ENCODE measurements at places on chromosomes 13 and 19.

DNA sequence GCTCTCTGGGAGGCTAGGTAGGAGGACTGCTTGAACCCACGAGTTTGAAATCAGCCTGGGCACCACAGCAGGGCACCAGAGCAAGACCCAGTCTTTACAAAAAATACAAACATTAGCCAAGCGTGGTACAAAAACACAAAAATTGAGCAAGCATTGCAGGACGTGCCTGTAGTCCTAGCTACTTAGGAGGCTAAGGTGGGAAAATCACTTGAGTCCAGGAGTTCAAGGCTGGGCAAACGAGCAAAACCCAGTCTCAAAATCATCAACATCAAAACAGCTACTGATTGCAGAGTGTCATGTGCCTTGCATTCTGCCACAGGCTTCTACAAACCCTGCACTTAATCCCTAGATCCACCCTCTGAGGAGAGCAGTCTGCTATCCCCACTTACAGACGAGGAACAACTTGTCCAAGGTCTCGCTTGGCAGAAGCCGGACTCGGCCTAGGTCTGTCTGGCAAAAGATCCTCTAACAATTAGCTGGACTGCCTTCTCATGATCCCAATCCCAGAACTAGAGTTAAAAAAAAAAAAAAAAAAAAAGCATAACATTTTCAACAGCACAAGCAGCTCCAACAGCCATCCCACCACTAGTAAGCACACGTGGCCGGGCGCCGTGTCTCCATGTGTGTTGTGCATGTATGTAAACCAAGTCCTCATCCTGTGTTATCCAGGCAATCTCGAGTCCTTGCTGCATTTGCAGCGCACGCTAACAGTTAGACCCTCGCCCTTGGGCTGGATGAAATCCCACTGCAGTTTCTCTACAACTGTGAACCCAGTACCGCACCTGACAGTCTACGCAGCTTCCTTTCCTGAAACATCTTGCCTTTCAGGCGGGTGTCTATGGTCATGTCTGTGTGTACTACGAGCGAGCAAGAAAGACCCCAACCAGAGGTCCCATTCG lies 2.0 kb downstream of the PPP6R1 start:
- no peak for DNase-seq

DNA sequence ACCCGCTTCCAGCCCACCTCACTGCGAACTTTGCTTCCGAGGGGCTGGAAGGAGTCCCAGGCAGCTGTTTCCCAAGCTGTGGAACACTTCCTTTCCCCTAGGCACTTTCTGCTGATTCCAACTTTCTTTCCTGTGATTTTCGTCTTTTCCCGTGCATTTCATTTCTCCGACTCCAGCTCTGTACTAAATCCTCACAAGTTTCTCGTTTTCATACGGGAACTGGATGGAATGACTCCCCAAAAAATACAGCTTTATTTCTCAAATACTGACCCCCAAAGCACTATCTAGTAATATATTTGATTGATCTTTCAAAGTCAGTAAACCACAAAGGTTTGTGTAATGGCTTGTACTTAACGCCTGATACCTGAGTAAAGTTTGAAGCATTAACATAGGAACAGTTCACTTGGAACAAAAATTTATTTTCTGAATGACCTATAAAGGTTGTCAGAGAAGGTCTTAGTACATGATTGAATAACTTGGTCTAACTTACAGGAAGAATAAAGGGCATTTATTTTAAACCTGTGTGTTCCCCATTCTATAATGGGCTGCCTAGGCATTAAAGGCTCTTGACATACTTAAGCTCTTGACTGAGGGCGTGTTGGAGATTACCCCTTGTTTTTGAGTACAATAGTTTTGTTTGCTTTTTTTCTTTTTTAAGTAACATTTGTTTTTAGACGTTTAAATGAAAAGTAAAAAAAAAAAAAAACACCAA lies 1.3 kb upstream of the PCDH9 start:
- no peak for DNase-seq

DNA sequence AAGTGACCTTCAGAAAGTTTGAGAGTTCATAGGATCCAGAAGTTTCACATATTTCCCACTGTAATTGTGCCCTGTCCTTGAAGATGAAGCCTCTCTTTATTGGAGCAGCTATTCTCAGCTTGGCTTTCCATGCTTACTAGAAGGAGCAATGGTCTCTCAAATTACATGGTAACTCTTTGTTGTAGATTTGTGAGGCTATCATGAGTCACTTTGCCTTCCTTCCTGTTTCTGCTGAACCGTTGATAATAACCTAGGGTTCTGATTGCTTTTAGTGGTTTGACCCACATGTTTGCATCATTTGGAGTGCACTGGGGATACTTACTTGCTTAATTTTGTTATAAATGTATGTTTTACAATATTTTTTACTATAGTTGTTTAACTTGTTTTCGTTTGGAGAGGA lies 772.9 kb upstream of the SLITRK6 start:
- DNase-seq: no peak

DNA sequence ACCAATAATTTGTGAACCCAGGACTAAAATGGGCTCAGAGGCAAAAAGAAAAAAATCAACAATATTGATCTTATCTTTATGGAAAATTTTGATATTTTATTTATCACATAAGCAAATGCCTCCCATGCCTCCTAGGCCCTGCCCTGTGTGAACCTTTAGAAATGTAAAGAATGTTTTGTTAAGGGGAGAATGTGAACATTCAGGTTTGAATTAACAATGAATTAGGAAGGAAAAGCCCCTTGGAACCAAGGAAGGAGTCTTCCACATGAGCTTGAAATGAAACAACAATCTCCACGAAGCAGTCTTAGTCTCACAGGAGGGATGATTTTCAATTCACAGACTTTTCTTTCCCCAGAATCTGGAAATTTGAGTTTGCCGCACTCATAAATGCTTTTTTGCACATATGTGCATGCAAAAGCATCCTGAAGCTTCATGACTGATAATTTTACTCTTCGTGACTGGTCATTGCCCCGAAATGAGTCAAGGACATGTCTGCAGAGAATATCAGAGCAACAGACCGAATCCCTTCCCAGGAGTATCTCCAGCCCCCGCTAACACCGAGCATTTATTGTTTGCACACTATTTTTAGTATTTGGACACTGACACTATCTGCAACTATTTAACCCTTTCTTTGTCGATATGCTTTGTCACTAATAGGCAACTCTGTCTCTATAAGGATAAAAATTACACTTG lies 135.2 kb downstream of the DCT start:
- no peak for DNase-seq

DNA sequence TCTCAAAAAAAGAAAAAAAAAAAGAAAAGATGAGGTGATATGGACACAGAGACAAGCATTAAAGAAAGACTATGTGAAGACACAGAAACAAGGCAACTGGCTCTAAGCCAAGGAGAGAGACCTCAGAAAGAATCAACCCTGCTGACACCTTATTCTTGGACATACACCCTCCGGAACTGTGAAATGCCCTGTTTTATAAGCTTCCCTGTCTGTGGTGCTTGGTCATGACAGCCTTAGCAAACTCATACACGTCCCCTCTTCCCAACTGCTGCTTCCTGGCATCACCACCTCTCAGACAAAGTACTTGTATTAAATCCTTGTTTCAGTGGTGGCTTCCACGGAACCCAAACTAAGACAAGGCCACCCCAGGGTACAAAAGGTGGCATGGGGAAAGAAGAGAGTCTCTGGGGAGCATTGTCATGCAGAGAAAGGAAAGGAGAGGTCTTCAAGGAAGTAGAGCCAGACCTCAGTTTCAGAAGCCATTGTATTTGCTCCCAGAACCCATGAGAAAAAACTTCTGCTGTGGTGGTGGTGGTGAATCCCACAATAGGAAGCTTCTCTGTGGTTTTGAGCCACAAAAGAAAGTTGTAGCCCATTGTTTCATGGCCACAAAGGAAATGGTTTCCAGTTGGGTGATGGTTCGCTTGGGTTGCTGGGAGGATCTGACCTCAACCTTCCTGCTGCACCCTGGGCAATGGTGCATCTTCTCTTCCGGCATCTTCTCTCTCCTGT lies 16.3 kb upstream of the TSPAN16 start:
- peak; percentile 28 for DNase-seq

- DNase-seq: no peak
Observed at GRCh38 chr19:55677572-55678028, 2.6 kb downstream of the EPN1 start.

- no peak for DNase-seq
Observed at GRCh38 chr13:111976474-111977178, 90.3 kb upstream of the SOX1 start.

DNA sequence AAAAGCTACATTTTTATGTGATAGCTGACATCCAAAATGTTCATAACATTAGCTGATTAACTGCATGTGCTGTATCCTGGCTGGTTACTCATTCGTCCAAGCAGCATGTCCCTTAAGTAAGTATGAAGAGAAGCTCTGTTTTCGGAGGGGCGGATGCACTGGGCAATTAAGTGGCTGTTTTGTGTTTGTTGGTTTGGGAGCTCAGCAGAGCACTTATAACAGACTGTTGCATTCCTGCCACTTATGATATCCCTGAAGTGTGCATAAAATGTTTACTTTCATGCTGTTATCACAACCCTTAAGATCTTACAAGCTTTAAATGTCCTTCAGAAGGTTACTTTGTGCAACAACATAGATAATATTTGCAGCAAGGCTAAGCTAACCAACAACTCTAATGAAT lies 264.1 kb downstream of the NALCN start:
- DNase-seq: no peak

- no peak for DNase-seq
Observed at GRCh38 chr19:51333836-51334460, 8.0 kb downstream of the VSIG10L start.

DNA sequence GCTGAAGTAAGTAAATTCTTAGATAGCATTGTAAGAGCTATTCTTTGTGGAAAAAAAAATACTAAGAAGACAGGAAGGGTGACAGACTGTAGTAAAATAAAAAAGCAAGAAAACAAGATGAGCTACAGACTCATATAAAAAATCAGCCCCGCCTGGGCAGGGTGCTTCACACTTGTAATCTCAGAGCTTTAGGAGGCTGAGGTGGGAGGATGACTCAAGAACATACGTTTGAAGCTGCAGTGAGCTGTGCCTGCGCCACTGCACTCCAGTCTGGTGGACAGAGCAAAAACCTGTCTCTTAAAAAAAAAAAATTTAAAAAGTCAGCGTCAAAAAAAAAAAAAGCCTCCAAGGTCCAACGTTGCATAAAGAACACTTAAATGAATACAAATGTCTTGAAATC lies 102.1 kb downstream of the VWA8 start:
- peak; percentile 32 for DNase-seq

DNA sequence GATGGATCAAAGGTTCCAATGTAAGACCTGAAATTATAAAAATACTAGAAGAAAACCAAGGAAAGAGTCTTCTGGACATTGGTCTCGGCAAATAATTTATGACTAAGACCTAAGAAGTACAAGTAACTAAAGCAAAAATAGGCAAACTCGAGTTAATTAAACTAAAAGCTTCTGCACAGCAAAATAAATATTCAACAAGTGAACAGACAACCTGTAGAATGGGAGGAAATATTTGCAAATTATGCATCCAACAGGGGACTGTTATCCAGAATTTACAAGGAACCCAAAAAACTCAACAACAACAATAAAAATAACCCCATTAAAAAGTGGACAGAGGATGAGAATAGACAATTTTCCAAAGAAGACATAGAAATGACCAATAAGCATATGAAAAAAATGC lies 9.7 kb upstream of the SLAIN1 start:
- DNase-seq: no peak

DNA sequence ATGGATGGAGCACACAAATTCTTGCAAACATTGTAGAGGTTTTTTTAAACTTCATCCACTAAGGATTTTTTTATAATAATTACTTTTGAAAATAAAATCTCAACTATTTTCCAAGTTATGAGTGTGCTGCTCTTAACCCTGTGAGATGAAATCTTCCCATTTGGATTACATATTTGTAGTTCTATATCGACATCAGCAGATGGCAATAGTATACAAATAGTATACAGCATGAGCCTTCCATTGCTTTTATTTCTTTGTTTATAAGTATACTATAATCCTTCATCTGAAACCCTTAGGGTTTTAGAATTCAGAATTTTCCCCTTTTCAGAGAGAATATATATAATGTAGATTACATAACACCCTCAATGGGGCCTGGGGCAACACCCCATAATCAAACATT lies 70.5 kb downstream of the GJA3 start:
- DNase-seq: peak; percentile 14

- DNase-seq: no peak
Observed at GRCh38 chr13:33494596-33495204, 209.1 kb upstream of the STARD13 start.

- no peak for DNase-seq
Observed at GRCh38 chr13:73090823-73091187, 32.0 kb downstream of the KLF5 start.

DNA sequence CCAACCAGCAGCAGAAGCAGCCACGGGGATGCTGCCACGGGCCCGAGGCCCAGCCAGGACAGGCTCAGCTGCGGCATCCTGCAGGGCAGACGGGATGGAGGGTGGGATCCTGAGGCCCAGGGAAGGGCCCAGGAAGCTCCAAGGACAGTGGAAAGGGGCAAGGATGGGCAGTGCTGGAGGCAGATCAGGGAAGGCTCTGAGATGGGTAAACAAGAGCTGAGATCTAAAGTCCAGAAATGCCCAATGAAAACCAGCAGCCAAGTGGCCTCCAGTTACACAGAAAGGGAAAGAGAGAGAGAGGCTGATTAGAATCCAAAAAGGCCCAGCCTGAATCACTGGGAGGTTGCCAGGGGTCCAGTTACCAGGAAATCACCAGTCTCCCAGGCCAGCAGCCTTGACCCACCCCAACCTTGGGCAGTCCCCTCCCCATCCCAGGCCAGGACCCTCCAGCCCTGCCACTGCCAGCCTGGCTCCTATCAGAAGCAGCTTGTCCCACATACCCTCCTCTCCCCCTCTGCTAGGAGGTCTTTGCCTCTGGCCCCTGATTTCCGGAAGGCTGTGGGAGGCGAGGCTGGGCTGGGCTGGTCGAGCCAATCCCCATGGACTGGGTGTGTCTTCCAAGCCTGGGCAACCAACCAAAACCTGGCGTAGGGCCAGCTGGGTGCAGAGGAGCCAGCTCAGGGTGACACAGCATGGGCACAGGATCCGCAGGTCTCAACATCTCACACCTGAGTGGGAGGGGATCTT lies at the start of gene CYP4F11:
CYP4F11 (minus strand) TSS at position 198 of the 747 bp plus-strand sequence; CDS start at position 77, 121 bp downstream.
- DNase-seq: peak; percentile 12

- peak; percentile 32 for DNase-seq
Observed at GRCh38 chr13:42893214-42893671, 98.8 kb downstream of the EPSTI1 start.

DNA sequence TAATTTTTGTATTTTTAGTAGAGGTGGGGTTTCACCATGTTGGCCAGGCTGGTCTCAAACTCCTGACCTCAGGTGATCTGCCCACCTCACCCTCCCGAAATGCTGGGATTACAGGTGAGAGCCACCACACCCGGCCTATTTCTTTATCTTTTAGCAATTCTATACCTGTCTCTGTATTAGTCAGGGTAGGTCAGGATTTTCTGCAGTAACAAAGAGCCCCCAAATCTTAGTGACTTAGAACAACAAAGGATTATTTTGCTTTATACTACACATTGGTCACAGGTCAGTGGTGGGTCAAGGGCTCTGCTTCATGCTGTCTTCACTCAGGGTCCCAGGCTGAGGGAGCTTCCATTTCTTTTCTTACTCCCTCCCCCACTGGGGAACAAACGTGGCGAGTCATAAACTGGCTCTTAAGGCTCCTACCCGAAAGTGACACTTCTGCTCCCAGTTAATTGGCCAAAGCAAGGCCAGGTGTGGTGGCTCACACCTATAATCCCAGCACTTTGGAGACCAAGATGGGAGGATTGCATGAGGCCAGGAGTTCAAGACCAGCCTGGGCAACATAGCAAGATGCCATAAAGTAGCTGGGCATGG lies 6.8 kb downstream of the ITPKC start:
- DNase-seq: no peak

Data from suppressor macrophage treated with lipopolysaccharide for 4 hours (primary cell).